Stimulated activated CD4-positive, alpha-beta T cell treated with anti-CD3 and anti-CD28 coated beads, Interleukin-2, amount 100 ng/mL, for 4 hours (primary cell): ENCODE measurements at places on chromosomes 16 and 17.

DNA sequence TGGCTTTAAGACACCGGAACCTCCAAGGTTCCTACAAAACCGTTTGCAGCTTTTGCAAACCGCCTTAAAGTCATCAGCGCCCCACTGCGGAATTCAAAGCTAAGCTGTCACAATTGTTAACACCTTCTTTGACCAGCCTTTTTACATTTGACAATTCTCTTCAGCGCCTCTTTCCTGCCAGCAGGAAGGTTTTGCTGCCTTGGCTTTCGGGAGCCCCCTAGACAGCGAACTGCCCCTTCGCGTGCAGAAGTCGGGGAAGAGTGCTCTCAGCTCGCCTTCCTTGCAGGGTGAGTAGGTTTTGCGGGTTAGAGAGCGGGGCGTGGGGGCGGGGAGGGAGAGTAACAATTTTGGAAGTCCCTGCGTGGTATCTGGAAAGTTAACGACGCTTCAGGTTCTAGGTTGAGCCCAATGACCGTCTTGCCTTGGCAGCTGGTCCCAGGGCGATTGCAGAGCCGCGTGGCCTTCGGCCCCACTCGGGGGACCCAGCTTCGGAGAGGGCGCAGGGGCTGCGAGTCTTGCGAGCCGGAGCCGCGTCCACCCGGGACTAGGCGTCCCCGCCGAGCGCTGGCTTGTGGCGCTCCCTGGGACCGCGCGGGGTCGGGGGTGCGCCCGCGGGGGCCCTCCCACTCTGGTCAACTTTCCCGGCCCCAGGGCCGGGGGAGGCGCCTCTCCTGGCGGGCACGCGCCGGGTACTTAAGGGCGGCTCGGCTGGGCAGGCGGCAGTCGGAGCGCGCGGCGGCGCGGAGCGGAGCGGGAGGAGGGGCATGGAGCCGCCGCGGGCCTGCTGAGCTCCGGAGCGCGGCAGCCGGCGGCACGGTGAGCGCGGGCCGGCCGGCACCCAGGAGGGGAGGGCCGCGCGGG is at the start of gene HAS3:
TSS of gene HAS3 (plus strand) at position 153 of the 861 bp plus-strand sequence. CDS start 3,743 bp downstream, outside the sequence.
- DNase-seq: no peak

DNA sequence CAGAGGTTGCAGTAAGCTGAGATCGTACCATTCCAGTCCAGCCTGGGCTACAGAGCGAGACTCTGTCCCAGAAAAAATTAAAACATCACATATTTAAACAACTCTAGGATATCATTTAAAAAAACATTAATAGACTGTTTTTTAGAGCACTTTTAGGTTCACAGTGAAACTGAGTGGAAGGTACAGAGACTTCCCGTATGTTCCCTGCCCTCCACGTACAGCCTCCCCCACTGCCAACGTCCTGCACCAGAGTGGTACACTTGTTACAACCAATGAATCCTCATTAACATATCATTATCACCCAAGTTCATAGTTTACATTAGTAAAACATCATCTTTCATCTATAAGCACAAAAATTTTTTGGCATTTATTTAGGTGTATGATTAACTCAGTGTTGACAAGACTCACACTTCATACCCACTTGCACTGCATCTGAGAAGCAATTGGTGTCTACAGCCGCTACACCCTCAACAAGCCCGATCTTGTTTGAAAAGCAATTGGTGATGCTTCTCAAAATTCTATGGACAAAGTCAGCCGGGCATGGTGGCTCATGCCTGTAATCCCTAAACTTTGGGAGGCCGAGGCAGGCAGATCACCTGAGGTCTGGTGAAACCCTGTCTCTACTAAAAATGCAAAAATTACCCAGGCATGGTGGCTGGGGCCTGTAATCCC is 39.9 kb upstream of the STH start:
- no peak for DNase-seq

GRCh38 chr16:85601730-85602401 is 11.3 kb upstream of the GSE1 start:
- no peak for DNase-seq

GRCh38 chr17:56297184-56297583 is 143.9 kb downstream of the ANKFN1 start:
- DNase-seq: no peak

DNA sequence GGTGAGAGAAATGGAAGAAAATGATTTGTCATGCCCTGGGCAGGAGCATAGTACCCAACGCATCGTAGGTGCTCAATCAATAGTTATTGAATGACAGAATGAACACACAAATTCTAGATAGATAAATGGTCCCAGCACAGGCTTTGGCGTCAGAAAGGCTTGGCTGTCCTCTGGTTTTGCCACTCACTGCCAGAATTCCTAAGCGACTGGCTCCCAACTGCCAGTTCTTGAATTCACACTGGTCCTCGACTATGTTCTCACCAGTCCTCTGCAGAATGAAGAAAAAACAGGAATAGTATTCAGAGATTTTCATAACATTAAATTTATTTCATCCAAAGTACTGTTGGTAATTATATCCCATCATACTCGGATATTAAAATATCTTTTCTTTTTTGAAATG is 163.1 kb upstream of the NOL11 start:
- no peak for DNase-seq

DNA sequence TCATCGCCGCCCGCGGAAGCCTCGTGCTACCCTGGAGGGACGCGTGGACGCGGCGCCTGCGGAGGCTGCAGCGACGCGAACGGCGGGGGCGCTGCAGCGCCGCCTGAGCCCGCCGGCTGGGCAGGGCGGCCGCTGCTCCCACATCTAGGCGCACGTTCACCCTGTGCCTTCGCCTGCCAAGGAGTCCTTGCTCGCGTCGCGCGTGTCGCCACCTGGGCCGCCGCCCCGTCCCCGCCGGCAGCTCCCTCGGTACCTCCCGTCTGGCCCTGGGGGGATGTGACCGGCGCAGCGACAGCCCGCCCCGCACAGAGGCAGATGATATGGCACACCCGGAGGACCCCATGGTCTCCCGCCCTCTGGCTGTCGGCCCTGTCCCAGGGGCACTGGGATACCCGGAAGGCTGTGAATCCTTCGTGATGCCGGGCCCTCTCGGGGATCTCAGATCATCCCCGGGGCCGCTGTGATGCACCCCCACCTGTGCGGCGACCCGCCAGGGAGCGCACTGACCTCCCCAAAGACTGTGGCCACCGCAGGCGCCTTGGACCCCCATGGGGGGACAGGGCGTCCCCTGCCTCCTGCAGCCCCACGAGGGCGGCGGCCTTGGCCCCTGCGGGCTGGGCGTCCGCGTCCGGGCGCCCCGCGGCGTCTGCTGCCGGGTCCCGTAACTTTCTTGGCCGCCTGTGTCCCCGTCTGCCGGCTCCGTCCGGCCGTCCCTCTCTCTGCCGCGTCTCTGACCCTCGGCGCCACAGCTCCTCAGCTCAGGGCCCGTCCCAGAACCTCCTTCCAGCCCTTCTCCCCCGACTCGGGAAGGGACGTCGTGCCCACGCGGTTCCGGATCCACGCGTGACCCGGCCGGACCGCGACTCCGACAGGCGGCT is 689 bp upstream of the TBC1D24 start:
- DNase-seq: peak; percentile 49

- no peak for DNase-seq
Measured at GRCh38 chr16:2237493-2238149, 1.4 kb downstream of the DNASE1L2 start.

DNA sequence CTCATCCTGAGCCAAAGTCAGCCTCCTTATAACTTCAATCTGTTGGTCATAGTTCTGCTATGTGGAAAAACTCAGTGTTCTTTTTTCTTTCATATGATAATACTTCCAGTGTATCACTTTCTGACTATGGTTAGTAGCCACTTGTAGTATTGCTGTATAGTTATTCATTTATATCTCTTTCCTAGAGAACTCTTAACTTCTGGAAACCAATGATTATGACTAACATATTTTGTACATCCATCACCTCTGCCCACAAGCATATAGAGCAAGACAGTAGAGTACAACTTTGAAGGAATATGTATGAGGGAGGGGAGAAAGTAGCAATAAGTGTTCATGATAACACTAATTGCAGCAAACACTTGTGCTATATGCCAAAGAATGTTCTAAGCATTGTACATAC is 38.6 kb downstream of the COX10 start:
- DNase-seq: no peak

- DNase-seq: no peak
Measured at GRCh38 chr16:57260294-57260929, 15.4 kb downstream of the ARL2BP start.

- no peak for DNase-seq
Measured at GRCh38 chr17:60724647-60725046, 47.0 kb downstream of the BCAS3 start.

- no peak for DNase-seq
Measured at GRCh38 chr17:9151091-9151490, 129.8 kb downstream of the NTN1 start.

DNA sequence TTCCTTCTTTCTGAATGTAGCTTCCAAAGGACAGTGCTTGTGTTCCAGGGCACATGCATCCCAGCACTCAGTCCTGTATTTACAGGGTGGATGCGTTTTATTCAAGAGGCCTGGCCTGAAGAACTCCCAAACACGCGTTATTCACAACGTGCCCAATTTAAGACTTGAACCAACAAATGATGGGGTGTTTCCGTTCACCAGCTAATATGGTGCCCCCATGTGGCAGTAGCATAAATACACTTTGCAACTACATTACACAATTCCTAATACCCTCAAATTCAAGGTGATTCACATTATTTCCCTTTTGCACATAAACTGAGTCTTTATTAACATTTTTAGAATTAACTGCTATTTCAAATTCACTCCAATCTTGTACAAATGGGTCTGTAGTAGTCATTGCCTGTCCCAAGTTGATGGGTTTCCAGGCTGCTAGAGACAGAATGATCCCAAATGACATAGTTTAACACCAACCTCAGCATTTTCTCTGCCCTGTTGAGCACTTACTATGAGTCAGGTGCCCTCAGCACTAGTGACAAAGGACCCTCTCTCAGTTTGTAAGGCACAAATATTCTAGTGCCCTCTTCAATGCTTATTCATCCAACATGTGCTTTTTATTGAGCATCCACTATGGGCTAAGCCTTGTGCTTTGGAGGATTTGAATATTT is 26.9 kb downstream of the HSD17B2 start:
- no peak for DNase-seq

DNA sequence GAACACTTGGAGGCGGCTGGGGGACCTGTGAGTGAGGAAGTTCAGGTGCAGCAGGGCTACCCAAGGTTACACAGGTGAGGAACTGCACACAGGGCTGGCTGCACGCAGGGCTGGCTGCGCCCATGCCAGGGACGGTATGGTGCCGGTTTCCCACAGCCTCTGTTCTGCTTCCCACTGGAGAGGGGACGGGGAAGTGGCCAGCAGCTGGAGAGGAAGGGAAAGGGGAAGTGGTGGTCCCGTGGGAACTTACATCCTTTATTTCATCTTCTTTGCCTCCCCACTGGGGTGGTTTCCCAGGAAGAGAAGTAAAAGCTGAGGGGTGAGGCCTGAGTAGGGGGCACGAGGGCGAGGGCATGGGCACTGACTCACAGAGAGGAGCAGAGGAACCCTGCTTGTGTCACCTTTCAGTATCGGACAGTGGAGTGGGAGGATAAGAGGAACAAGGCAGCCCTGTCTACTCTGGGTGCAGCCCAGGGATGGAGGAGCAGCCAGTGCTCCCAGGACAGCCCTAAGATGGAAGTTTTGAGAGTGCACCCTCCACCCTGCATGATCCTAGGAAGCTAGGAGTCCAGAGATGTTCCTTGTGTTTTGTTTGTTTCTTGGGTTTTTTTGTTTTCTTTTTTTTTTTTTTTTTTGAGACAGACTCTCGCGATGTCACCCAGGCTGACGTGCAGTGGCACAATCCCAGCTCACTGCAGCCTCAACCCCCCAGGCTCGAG is 25.5 kb upstream of the CDH1 start:
- DNase-seq: no peak

DNA sequence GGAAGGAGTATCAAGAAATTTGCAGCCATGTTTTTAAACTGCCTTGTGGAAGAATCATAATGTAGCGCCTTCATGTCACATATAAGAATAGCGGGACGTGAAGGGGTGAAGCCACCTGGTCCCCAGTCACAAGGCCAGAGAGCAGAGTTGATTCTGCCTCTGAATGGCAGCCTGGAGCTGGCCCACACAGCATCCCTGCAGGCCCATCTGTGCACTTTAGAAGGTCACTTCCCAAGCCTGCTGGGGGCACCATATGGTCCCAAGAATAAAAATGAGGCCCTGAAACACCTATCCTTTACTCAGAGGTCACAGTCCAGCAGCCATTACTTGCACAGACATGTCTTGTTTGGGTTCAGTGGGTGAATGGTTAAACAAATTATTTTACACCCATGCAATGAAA is 15.0 kb downstream of the CD300E start:
- no peak for DNase-seq

- no peak for DNase-seq
Measured at GRCh38 chr16:46627746-46628145, 6.6 kb upstream of the SHCBP1 start.

- DNase-seq: no peak
Measured at GRCh38 chr17:66547151-66547865, 244.9 kb downstream of the PRKCA start.

DNA sequence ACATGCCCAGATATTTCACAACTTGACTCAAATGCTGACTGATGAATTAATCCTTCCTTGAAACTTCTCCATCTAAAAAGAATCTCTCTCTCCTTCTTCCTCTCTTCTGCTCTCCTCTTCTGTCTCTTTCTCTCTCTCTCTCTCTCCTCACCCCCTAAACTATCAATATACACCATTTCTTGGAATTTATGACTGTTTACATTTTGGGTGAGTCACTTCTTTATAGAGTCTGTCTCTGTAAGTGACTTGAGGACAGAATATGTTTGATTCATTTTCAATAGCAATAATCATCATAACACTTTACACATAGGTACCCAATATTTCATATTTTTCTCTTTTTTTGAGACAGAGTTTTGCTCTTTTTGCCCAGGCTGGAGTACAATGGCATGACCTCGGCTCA is 15.3 kb downstream of the OR3A1 start:
- DNase-seq: no peak

GRCh38 chr17:19364699-19365498 is 2.4 kb upstream of the B9D1 start:
- DNase-seq: no peak

- DNase-seq: no peak
Measured at GRCh38 chr17:7932949-7933348, 943 bp downstream of the CNTROB start.

DNA sequence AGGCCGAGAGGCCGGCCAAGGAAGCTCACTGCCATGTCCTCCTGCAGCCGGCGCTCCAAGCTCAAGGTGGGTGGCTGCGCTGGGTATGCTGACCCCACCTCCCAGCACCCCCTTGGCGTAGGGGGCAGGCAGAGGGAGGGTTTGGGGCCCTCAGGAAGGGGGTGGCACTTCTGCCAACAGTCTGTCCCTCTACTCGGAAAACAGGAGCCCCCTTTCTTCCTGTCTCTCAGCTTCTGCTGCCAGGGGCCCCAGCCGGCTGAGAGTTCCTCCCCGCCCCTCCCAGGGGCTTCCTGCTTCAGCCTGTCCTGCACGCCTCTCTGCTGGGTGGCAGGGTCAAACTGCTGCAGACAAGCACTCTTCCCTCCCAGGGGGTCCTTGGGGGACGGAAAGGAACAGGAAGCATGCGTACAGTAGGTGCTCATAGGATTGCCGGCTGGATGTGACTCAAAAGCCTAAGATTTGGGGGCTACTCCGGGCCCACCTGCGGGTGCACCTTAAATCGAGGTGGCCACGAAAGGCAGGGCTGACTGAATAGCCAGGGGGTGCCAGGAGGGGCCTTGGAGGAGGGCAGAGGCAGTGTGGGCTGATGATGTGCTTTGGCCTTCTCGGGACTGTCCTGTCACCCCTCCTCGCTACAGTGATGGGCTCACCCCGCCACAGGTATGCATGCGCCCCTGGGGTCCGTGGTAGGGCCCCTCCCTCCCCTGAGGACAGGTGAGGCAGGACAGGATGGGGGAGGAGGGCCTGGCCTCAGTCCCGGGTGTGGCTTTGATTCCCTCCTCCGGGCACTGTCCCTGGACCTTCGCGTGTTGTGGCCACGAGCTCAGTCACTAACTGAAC is 4.0 kb downstream of the CBX2 start:
- DNase-seq: no peak

- no peak for DNase-seq
Measured at GRCh38 chr17:50620858-50621257, 13.8 kb upstream of the ABCC3 start.
